ENCODE measurements at places on chromosomes 12 and 14.
A peak's percentile ranks its signal among the peaks of the same experiment; 100 is the strongest.

GRCh38 chr14:100674897-100675619, 51.6 kb upstream of the DLK1 start:
- no peak for DNase-seq

GRCh38 chr14:25389948-25390347, 340.0 kb upstream of the STXBP6 start:
- no peak for DNase-seq

- DNase-seq = no peak
Measured at GRCh38 chr14:80978403-80978802, 23.0 kb downstream of the TSHR start.

DNA sequence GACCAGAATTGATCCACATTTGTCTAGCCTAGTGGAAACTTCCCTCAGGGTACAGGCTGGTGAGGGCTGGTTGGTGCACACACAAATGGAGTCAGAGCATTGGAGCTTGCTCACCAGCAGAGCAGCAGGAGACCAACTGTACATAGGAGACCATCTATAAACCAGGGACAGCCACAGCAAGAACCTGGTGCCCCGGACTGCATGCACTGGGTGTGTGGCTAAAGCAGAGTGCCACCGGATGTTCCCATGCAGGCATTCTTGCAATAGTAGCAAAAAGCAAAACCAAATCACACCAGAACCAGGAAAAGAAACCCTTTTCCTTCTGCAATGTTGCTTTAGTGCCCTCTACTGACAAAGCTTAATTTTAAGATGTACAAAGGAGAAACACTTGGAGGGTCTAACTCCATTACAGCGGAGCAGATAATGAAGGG, 136.4 kb downstream of the MDGA2 start:
- DNase-seq = no peak

DNA sequence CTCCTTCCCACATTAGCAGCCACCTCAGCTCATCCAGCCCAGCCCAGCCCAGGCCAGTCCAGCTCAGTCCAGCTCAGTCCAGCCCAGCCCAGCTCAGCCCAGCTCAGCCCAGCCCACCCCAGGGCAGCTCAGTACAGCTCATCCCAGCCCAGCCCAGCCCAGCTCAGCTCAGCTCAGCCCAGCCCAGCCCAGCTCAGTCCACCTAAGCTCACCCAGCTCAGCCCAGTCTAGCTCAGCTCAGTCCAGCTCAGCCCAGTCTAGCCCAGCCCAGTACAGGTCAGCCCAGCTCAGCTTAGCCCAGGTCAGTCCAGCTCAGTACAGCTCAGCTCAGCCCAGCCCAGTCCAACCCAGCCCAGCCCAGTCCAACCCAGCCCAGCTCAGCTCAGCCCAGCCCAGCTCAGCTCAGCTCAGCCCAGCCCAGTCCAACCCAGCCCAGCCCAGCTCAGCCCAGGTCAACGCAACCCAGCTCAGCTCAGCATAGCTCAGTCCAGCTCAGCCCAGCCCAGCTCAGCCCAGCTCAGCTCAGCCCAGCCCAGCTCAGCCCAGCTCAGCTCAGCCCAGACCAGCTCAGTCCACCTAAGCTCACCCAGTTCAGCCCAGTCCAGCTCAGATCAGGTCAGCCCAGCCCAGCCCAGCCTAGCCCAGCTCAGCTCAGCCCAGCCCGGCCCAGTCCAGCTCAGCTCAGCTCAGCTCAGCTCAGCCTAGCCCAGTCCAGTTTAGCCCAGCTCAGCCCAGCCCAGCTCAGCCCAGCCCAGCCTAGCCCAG, 63.0 kb downstream of the TMEM121 start:
- no peak for DNase-seq

DNA sequence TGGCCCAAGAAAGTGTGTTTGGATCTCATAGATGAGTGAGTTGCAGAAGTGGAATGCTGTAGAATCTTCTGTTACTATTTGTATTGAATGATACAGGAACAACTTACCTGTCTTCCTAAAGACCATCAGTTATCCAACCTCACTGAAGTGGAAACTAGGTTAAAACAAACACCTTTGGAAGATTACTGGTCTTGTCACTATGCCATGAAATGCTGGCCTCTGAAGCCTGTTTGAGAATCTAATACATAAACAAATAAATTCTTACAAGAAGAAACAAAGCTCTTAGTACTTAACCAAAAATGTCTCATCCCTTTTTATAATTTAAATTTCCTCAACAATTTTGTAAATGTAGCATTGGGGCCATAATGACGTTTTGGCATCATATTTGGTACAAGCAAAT, 155.2 kb downstream of the FBXL14 start:
- DNase-seq = no peak

- no peak for DNase-seq
Measured at GRCh38 chr14:20470603-20470901, 1.3 kb downstream of the PNP start.

GRCh38 chr12:30908722-30909348, 17.7 kb upstream of the TSPAN11 start:
- DNase-seq = peak; percentile 92

DNA sequence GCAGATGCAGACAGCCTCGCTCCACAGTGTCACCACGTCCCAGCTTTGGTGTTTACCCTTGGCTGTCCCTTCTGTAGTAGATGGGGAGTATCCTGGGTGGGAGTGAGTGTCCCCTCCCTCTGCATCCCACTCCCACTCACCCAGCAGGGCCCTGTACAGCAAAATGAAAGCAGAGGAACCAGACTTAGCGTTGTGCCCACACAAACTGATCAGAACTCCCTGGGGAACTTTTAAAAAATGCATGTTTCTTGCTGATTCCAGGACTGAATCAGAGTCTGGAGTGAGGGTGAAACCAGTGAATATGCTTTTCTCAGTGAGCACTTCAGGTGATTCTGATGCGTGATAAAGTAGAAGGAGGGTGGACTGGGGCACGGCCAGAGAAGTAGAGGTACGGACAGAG, 2.9 kb downstream of the ACVRL1 start:
- no peak for DNase-seq

DNA sequence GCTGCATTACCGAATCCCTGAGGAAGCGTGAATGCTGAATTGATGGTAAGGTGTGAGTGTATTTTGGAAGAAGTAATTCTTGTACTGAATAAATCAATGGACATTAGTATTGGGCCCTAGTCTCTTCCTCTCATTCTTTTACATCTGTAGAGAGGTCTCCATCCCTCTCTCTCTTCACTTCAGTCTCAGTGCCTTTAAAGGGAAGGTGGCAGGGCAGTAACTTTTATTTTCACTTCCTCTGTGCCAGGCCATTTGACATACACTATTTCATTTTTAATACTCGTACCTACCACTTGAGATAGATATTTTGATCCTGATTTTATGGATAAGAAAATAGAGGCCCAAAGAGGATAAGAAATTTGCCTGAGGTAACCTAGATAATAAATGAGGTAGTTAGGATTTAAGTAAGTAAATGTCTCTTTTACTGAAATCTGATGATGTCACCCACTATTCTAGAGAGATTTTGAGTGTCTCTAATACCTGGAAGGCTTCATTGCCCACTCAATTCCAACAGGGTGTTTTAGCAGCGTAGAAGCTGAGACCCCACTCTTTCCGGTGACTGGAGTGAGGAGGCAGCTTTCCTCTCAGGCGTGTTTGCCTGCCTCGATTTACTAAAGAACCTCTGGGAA, 177.9 kb upstream of the PRICKLE1 start:
- DNase-seq = no peak

DNA sequence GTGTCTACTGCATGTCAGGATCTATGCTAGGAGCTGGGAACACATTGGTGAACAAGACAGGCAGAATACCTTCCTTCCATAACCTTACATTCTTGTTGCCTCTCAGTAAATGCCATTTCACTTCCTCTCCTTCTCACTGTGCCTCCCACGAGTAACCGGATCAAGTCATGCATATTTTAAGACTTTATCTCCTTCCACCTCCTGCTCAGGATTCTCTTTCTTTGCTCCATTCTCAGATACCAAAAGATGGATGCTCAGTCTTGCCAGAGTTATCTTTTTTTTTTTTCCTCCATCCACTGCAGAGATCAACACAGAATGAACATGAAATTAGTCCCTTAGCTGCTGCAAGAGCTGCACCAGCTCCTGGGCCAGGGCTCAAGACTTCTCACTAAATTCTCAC, 20.0 kb upstream of the APPL2 start:
- DNase-seq = no peak

- no peak for DNase-seq
Measured at GRCh38 chr12:44875417-44875953, 630 bp downstream of the NELL2 start.

Measured in AG09309 (cell line).